Activated CD4-positive, alpha-beta T cell treated with anti-CD3 and anti-CD28 coated beads for 36 hours (primary cell): ENCODE measurements at places on chromosomes 2 and 18. TPM values are rescaled to one million over a fixed set of nuclear protein-coding genes. Genes with fewer than 3 reads are reported as not detected.
A peak's percentile ranks its signal among the peaks of the same experiment; 100 is the strongest.

- no peak for DNase-seq
Observed at GRCh38 chr2:74006459-74006858, 21.7 kb downstream of the TET3 start.

- DNase-seq: no peak
Observed at GRCh38 chr2:114752425-114752824, 310.0 kb downstream of the DPP10 start.

DNA sequence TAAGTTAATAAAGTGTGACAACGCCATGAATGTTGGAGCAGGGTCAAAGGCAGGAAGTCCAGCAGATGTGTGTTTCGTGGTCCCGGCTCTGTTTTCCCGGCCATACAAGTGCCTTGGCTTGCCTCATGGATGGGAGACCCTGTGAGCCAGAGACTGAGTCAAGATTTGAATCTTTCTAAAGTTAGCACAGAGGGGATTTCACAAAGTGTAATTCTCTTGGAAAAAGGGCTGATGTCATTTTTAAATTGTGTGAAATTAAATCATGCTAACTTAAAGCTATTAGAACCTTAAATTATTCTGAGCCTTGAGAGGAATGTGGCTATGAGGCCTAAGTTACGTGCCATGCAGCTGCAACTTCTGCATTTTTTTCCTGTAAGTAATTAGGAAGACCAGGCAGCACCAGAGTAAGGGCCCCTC, 38.3 kb upstream of the RALBP1 start:
- no peak for DNase-seq

DNA sequence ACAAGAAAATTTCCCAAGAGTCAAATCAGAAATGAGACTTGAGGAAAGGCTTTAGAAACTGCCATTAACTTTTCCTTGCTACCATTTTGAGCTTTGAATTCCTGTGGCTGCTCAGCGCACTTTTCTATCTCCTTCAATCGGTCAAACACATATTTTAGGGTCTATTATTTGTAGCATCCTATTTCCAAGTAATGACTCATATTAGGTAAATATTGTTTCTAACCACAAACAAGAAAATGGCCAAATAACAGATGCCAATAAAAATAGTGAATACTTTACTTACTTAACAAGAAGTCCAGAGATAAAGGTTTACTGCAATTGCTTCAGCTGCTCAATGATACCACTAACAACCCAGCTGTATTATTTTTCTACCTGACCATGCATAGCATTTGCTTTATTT, 29.7 kb upstream of the CCDC178 start:
- DNase-seq: no peak

DNA sequence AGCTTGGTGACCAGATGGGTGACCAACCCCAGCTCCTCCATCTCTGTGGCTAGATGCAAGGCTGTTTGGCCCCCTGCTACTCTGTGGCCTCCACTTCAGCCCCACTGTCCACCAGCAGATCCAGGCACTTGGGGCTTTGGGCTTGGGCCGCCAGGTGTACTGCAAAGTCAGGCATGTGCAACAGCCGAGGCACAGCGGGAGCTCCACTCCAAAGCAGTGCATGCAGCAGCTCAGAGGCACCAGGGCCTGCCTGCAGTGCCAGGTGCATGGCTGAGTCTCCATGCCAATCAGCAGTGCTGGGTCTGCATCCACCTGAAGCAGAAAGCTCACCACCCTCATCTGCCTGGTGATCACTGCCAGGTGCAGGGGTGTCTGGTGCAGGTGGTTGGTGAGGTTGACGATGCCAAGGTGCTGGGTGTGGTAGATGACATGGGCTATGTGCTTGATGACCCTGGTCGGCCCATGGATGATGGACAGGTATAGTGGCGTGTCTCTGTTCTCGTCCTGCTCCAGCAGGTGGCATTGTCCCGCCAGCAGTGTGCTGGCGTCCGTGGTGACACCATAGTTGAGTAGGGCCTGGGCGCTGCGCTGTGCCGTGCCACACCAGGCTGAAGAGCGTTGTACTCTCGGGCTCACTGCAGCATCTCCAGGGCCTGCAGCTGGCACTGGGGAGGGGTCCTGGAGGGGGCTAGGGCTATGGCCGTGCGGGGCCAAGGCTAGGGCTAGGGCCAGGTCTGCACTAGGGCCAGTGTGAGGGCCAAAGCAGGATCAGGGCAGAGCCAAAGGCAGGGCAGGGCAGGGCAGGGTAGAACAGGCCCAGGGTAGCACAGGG, 1.0 kb upstream of the ANKRD62 start:
- DNase-seq: peak; percentile 31

RAB27B gene
- total RNA-seq: 0.53 TPM

CRYBA2 gene
- total RNA-seq: not detected

GRHL1 gene
- total RNA-seq: 0.27 TPM

SIX3 gene
- total RNA-seq: not detected
